ENCODE measurements at places on chromosomes 6 and 20. TPM values are rescaled to one million over a fixed set of nuclear protein-coding genes. Genes with fewer than 3 reads are reported as not detected.

Gene TSHZ2
- total RNA-seq: 34.1 TPM

Gene HCK
- total RNA-seq: not detected

Gene ADGRF1
- not detected for total RNA-seq

Gene EGFL8
- total RNA-seq: 6.1 TPM

Gene SDCBP2
- 5.8 TPM for total RNA-seq

- DNase-seq: no peak
- peaks cover 13% of the 10 kb centered on the region for H3K27me3 ChIP-seq
- no peak overlapping the region for H3K27ac ChIP-seq
- no peaks in the 10 kb centered on the region for H3K36me3 ChIP-seq
- H3K4me1 ChIP-seq: no peaks in the 10 kb centered on the region
These were observed 17.0 kb downstream of the DACT2 start for GRCh38 chr6:168302534-168302933.

GRCh38 chr20:5136096-5136495 is 9.3 kb downstream of the CDS2 start:
- peaks cover 2% of the 10 kb centered on the region for H3K36me3 ChIP-seq
- DNase-seq: no peak
- H3K4me3 ChIP-seq: no peak overlapping the region
- H3K27me3 ChIP-seq: no peaks in the 10 kb centered on the region

DNA sequence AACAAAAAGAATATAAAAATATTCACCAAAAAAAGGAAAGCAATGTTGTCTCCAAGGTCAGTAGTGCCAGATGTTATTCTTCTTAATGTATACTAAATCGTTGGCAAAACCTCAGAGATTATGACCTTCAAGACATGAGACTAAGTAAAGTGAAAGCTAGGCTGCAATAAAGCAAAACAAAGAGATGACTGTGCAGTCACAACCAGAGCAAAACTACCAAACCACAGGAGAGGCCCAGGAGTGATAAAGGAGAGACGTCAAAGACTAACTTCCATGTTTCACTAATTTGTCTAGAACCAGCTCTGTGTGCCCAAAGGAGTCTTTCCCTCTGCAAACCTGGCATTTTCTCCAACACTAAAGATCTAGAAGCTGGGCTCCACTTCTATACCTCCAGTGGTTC is 155.9 kb upstream of the POU3F2 start:
- no peaks in the 10 kb centered on the region for H3K36me3 ChIP-seq
- no peaks in the 10 kb centered on the region for H3K4me1 ChIP-seq
- no peak overlapping the region for H3K4me3 ChIP-seq
- no peaks in the 10 kb centered on the region for H3K27me3 ChIP-seq
- no peak overlapping the region for H3K27ac ChIP-seq
- DNase-seq: no peak

- peaks cover 16% of the 10 kb centered on the region for H3K4me1 ChIP-seq
- no peak overlapping the region for H3K27ac ChIP-seq
- H3K36me3 ChIP-seq: no peaks in the 10 kb centered on the region
- no peak for DNase-seq
- H3K27me3 ChIP-seq: peaks cover 47% of the 10 kb centered on the region
These were observed 41.6 kb upstream of the FOXP4 start for GRCh38 chr6:41504466-41505121.

- no peaks in the 10 kb centered on the region for H3K4me1 ChIP-seq
- no peak overlapping the region for H3K4me3 ChIP-seq
- DNase-seq: no peak
- no peaks in the 10 kb centered on the region for H3K36me3 ChIP-seq
- no peaks in the 10 kb centered on the region for H3K27me3 ChIP-seq
These were observed 208.9 kb downstream of the IBTK start for GRCh38 chr6:82038631-82039030.

DNA sequence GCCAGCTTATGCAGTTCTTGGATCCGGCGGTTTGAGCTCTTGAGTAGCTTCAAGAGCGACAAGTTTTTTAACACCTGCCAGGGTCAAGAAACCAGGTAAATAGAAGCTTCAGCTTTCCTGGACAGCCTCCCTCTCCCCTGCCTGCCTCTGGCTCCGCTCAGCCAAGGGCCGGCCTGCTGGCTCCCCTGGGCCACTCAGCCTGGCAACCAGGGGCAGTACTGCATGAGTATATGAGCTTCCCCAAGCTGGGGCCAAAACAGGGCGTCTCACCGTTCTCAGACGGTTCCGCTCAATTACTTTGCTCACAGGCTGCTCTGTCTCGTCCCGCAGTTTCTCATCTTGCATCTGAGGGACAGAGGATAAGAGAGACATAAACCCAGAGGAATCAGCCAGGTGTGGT is 856 bp downstream of the TP53TG5 start:
- no peak overlapping the region for H3K4me3 ChIP-seq
- H3K27ac ChIP-seq: no peak overlapping the region
- peaks cover 2% of the 10 kb centered on the region for H3K36me3 ChIP-seq
- no peaks in the 10 kb centered on the region for H3K27me3 ChIP-seq

DNA sequence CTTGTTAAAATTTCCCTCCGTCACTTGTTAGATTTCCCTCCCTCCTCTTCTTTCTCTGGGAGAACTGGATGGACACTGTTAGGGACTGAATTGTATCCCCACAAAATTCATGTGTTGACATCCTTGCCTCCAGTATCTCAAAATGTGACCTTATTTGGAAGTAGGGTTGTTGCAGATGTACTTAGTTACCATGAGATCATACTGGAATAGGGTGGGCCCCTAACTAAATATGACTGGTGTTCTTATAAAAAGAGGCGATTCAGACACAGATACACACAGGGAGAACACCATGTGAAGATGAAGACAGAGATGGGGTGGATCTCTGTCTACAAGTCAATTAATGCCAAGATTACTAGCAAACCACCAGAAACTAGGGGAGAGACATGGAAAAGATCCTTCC is 139.5 kb downstream of the ALDH8A1 start:
- H3K36me3 ChIP-seq: no peaks in the 10 kb centered on the region
- no peaks in the 10 kb centered on the region for H3K27me3 ChIP-seq
- no peaks in the 10 kb centered on the region for H3K4me1 ChIP-seq
- no peak for DNase-seq
- H3K27ac ChIP-seq: no peak overlapping the region

DNA sequence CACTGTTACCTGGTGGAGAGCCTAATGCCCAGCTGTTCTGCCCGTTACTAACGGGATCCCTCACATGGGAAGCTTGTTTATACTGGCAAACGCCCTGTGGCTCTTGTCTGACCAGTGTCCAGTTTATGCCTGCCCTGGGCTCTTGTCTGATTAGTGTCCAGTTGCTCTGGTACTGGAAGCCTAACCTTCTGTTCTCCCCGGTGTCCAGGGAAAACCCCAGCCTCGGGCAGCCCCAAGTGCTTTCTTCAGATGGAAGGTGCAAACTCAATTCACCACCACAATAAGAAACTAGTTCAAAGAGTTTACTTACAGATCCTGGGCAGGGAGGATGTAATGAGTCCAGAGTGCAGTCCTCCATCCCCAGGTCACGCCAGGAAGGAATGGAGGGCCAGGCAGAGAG is 148.4 kb downstream of the TBXT start:
- no peak for DNase-seq
- no peak overlapping the region for H3K4me3 ChIP-seq
- no peaks in the 10 kb centered on the region for H3K36me3 ChIP-seq
- no peaks in the 10 kb centered on the region for H3K27me3 ChIP-seq

DNA sequence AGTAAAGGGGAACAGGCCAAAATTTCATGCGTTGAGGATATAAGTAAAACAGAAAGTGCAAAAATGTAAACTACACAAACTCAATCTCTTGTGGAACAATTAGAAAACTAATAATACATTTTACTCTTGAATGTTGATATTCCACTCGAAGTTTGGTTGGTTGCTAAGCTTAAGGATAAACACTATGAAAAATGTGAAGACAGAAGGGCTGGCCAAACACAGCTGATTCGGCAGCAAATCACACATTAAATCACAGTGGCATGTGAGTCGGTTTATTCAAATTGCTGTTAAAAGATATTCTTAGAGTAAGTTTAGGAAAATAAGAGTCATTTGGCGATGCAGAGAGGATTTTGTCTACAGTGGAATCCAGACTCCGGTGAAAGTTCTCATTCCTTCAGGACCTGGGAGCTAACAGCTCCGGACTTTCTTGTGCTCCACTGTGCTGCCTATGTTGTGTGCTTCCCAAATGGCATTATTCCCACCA is 1.4 kb upstream of the EPM2A start:
- peak overlapping the region; percentile 89 for H3K4me3 ChIP-seq
- DNase-seq: no peak
- no peaks in the 10 kb centered on the region for H3K27me3 ChIP-seq
- H3K36me3 ChIP-seq: no peaks in the 10 kb centered on the region
- H3K4me1 ChIP-seq: peaks cover 13% of the 10 kb centered on the region

GRCh38 chr20:58293453-58293852 is 16.1 kb upstream of the RAB22A start:
- no peak overlapping the region for H3K4me3 ChIP-seq
- no peaks in the 10 kb centered on the region for H3K27me3 ChIP-seq
- no peak for DNase-seq
- no peak overlapping the region for H3K27ac ChIP-seq

DNA sequence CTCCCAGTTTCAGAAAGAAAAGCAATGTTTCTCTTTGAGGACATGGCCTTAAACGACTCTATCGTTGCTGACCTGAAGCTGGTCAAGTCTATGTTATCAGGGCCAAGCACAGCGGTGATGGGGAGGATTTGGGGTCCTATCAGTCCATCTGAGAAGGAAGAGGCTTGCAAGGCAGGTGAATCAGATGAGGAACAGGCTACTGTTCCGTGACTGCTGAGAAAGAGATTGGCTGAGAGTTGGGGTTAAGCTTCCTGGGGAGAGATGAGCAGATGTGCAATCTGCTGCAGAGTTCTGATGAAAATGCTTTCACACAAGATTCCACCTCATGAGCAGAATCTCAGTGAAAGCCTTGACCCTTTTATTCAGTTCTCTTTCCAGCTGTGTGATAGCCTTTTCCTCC is 168.3 kb upstream of the STMND1 start:
- no peak for DNase-seq
- no peak overlapping the region for H3K4me3 ChIP-seq
- no peak overlapping the region for H3K27ac ChIP-seq

DNA sequence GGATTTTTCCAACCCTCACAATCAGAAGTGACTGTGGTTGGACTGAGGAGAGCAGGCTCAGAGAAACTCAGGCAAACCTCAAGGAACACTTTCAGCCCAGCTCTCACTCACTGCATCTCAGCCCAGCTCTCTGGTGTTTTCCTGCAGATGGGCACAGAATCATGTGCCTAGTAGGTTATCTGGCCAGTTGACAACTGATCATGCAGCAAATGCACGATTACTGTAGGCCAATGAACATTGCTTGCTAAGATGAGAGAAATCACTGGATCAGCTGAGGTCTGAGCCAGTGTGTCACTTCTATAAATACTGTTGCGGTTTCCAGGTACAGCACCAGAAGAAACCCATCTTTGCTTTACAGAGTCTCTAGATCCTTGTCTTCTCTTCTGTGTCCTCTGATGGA is 540.5 kb downstream of the CD83 start:
- no peak for DNase-seq
- H3K36me3 ChIP-seq: no peaks in the 10 kb centered on the region
- no peak overlapping the region for H3K4me3 ChIP-seq

DNA sequence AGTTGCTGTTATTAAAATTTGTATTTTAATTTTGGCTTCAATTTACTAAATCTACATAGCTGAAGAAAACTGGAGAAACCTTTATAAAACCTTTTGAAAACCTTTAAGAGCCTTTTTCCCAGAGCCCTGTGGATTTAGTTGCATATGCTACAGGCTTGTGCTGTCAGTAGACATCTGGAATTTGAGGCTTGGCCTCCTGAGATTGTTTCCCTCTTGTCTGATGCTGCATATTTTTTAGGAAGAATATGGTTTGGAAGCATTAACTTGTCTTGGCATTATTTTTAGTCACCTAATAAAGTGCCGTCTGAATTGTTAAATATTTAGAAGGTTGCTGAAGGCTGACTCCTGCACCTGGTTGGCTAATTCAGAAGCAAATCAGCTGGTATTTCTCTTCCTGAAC is 369.4 kb downstream of the UTRN start:
- no peak overlapping the region for H3K4me3 ChIP-seq
- DNase-seq: no peak
- H3K4me1 ChIP-seq: peaks cover 42% of the 10 kb centered on the region
- H3K36me3 ChIP-seq: peaks cover 11% of the 10 kb centered on the region
- H3K27ac ChIP-seq: no peak overlapping the region

DNA sequence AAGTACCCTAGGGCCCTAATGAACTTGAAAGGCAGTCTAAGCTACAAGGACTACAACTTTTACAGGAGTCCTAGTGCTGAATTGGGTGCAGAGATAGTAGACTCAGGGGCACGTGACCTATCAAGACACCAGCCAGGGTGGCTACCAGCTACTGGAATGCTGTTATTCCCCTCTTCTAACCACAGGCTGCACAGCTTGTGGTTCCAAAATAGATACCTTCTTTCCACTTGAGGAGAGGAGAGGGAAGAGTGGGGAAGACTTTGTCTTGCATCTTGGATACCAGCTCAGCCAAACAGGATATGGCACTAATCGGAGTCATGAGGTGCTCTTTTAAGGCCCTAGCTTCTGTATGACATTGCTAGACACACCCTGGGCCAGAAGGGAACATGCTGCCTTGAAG is 60.0 kb upstream of the MTRF1L start:
- no peak overlapping the region for H3K27ac ChIP-seq
- H3K4me3 ChIP-seq: no peak overlapping the region
- peaks cover 1% of the 10 kb centered on the region for H3K36me3 ChIP-seq
- H3K4me1 ChIP-seq: no peaks in the 10 kb centered on the region
- peaks cover 39% of the 10 kb centered on the region for H3K27me3 ChIP-seq
- no peak for DNase-seq

DNA sequence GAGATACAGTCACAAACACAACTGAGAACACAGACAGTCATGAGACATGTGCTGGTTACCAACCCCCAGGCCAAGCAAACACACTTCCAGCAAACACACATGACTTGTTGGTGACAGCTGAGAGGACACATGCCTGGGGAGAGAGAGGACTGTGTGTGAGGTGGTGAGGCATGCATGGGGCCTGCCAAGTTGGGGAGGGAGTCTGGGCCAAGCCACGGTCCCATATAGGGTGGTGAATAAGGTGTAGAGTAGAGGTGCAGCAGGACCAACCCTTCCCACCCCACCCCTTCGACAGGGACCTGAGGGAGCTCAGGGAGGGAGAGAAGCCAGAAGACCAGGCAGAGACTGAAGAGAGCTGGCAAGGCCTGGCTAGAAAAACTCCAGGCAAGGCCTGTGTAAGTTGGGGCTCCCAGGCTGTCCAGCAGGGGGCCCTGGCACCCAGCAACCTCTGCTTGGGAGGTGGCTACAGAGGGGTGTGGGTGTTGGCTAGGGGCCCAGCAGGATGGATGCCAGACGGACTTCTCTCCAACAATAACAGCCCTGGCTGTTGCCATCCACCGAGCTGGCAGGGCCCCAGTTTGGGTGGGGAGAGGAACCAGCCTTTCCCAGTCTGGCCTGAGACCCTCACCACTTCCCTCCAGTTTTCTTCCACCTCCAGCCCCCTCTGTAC is 2.0 kb upstream of the SLC29A1 start:
- H3K4me1 ChIP-seq: peaks cover 49% of the 10 kb centered on the region
- H3K27me3 ChIP-seq: peaks cover 2% of the 10 kb centered on the region
- H3K4me3 ChIP-seq: no peak overlapping the region
- H3K36me3 ChIP-seq: peaks cover 5% of the 10 kb centered on the region

DNA sequence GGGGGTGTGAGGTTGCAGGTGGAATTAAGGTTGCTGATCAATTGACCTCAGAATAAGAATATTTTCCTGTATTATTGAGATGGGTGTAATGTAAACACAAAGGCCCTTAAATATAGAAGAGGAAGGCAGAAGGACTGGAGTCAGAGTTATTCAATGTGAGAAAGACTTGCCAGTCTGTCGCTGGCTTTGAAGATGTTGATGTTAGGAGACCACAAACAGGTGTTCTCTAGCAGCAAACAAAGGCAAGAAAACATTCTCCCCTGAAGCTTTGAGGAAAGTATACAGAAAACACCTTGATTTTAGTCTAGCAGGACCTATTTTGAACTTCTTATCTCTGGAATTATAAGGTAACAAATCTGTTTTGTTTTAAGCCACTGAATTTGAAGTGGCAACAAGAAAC is 138.9 kb upstream of the PTPRK start:
- peaks cover 3% of the 10 kb centered on the region for H3K27me3 ChIP-seq
- no peak overlapping the region for H3K4me3 ChIP-seq
- H3K27ac ChIP-seq: no peak overlapping the region
- DNase-seq: no peak
- peaks cover 31% of the 10 kb centered on the region for H3K4me1 ChIP-seq
